T-helper 17 cell (primary cell): ENCODE measurements at places on chromosomes 11 and 22. TPM values are rescaled to one million over a fixed set of nuclear protein-coding genes. Genes with fewer than 3 reads are reported as not detected.

GRCh38 chr11:112649856-112650255 lies 311.4 kb upstream of the NCAM1 start:
- no peaks in the 10 kb centered on the region for H3K36me3 ChIP-seq
- DNase-seq: no peak
- H3K27me3 ChIP-seq: peaks cover 25% of the 10 kb centered on the region
- no peaks in the 10 kb centered on the region for H3K4me1 ChIP-seq

GRCh38 chr11:14435717-14436512 lies 63.7 kb downstream of the COPB1 start:
- H3K4me3 ChIP-seq: no peak overlapping the region
- H3K27ac ChIP-seq: peak overlapping the region; percentile 53
- H3K36me3 ChIP-seq: no peaks in the 10 kb centered on the region
- peaks cover 22% of the 10 kb centered on the region for H3K4me1 ChIP-seq

DNA sequence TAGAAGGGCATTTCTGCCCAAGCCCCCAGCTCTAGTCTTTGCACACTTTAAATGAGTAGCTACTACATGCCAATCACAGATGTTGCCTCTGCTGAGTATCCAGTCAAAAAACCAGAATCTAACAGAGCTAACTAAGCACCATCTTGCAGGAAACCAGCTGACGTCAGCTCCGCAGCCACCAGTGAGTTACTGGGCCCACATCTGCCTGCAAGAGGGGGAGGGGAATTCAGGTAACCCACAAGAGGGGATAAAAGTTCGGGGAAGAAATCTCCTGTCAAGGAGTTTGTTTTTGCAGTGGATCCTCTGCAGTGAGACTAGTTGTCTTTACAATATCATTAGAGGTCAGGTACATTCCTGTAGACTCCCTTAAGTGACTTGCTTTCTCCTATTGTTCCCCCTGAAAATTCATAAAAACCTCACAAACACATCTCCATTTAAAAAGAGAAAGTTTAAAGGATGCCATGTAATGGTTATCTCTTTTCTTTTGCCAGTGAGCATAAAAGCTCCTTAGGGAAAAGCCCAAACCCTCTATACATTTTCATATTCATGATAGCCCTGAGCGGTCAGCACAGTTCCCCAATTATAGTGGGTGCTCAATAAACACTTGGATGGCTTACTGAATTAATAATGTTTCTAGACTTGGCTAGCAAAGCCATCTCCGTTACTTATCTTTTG lies 9.3 kb downstream of the CD44 start:
- H3K27me3 ChIP-seq: no peaks in the 10 kb centered on the region
- H3K36me3 ChIP-seq: peaks cover 22% of the 10 kb centered on the region
- DNase-seq: no peak
- H3K27ac ChIP-seq: peak overlapping the region; percentile 99

GRCh38 chr11:15148169-15148568 lies 33.4 kb downstream of the INSC start:
- peaks cover 19% of the 10 kb centered on the region for H3K27me3 ChIP-seq
- no peak overlapping the region for H3K27ac ChIP-seq
- H3K4me1 ChIP-seq: peaks cover 11% of the 10 kb centered on the region
- H3K4me3 ChIP-seq: no peak overlapping the region

DNA sequence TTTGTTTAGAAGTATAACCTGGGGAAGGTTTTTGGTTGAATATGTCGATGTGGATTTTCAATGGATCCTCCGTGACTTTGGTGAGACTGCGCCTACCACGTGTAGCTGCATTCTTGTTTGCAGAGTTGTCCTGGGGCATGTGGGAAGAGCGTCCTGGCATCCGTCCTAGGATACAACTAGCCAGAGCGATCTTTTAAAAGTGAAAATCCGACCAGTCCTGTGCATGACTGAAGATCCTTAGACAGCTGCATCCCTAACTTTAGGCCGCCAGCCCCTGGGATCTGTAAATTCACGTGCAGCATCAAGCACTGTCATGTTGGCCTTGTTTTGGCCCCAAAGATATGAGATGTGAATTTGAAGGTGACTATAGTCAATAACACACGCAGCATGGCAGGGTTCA lies 22.4 kb upstream of the THY1 start:
- peaks cover 2% of the 10 kb centered on the region for H3K4me1 ChIP-seq
- peaks cover 65% of the 10 kb centered on the region for H3K27me3 ChIP-seq
- no peak overlapping the region for H3K4me3 ChIP-seq
- H3K36me3 ChIP-seq: peaks cover 2% of the 10 kb centered on the region

DNA sequence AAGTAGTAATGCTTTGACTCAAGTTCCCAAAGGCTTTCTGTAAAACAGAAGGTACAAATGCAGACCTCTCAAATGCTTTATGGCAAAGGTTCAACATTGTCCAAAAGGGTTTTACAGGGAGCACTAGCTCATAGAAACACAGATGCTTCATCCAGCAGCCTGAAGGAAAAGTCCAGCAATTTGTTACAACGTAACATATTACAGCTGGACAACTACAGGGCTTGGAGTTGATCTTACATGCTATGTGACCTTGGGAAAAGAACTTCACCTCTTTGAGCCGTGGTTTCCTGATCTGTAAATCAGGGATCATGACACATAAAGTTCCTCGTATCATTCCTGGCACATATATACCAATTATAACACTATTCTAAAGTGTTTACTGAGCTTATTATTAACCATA lies 84.9 kb downstream of the DDIAS start:
- peaks cover 5% of the 10 kb centered on the region for H3K36me3 ChIP-seq
- peaks cover 4% of the 10 kb centered on the region for H3K4me1 ChIP-seq
- H3K27ac ChIP-seq: peak overlapping the region; percentile 63
- no peak overlapping the region for H3K4me3 ChIP-seq
- no peaks in the 10 kb centered on the region for H3K27me3 ChIP-seq

DNA sequence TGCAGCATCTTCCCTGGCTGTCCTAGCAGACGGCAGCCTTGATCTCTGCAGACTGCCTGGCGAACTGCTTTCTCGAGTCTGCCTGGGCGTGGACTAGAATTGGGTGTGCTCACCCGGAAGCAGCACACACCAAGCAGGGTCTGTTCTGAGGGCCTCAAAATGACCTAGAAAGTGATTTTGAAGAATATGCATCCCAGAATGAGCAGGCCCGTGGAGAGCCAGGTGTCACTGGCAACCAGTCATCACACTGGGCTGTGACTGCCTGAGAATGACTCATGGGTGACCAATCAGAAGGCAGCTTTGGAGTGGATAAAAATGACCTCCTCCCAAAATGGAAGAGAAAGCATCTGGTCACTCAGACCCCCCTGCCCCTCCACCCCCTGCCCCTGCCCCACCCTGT lies 114.9 kb upstream of the NECTIN1 start:
- no peaks in the 10 kb centered on the region for H3K36me3 ChIP-seq
- no peaks in the 10 kb centered on the region for H3K4me1 ChIP-seq
- peaks cover 50% of the 10 kb centered on the region for H3K27me3 ChIP-seq
- DNase-seq: no peak
- no peak overlapping the region for H3K27ac ChIP-seq

GRCh38 chr22:48943567-48944432 lies 883.9 kb downstream of the BRD1 start:
- H3K27ac ChIP-seq: no peak overlapping the region
- no peak overlapping the region for H3K4me3 ChIP-seq
- peaks cover 3% of the 10 kb centered on the region for H3K4me1 ChIP-seq
- H3K36me3 ChIP-seq: no peaks in the 10 kb centered on the region
- no peak for DNase-seq

- H3K36me3 ChIP-seq: peaks cover 3% of the 10 kb centered on the region
- H3K27me3 ChIP-seq: peaks cover 64% of the 10 kb centered on the region
- H3K27ac ChIP-seq: no peak overlapping the region
- peaks cover 6% of the 10 kb centered on the region for H3K4me1 ChIP-seq
- H3K4me3 ChIP-seq: no peak overlapping the region
These were observed 49.2 kb upstream of the EMID1 start for GRCh38 chr22:29156507-29156906.

Gene RFPL3
- not detected for total RNA-seq

Gene RAB39A
- not detected for total RNA-seq

Gene MS4A14
- total RNA-seq: 0.60 TPM

Gene ZNF214
- not detected for total RNA-seq

Gene ASRGL1
- total RNA-seq: 0.89 TPM

Gene PDE2A
- total RNA-seq: 2.7 TPM
